Effector memory CD4-positive, alpha-beta T cell (primary cell): ENCODE measurements at places on chromosomes 6 and 20.

GRCh38 chr20:45407067-45407745 lies 883 bp upstream of the DBNDD2 start:
- DNase-seq: no peak

DNA sequence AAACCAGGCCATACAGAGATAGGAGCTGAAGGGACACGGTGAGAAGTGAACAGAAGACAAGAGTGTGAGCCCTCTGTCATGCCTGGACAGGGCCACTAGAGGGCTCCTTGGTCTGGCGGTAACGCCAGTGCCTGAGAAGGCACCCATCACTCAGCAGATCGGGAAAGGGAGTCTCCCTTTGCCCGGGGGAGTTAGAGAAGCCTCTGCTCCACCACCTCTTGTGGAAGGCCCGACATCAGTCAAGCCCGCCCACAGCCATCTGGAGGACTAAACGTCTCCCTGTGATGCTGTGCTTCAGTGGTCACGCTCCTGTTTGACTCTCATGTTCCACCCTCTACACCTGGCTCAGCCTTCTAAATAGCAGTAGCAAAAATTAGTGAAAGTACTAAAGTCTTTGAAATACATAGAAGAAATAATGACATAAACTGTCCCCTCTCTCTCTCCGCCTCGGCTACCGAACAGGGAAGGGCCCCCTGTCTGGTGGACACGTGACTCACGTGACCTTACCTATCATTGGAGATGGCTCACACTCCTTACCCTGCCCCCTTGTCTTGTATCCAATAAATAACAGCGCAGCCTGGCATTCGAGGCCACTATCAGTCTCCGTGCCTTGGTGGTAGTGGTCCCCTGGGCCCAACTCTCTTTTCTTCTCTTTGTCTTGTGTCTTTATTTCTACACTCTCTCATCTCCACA lies 66.7 kb downstream of the RPP21 start:
- DNase-seq: peak; percentile 16

GRCh38 chr6:25341203-25341552 lies 62.0 kb downstream of the CARMIL1 start:
- no peak for DNase-seq

- no peak for DNase-seq
Observed at GRCh38 chr6:36345681-36346466, 9.2 kb upstream of the BNIP5 start.

GRCh38 chr6:68247782-68248181 lies 387.3 kb upstream of the ADGRB3 start:
- DNase-seq: no peak

GRCh38 chr6:81727876-81728517 lies 24.5 kb downstream of the TENT5A start:
- no peak for DNase-seq

- peak; percentile 7 for DNase-seq
Observed at GRCh38 chr20:2005831-2006426, 12.1 kb upstream of the PDYN start.
